ENCODE measurements at places on chromosomes 13 and 19.
A peak's percentile ranks its signal among the peaks of the same experiment; 100 is the strongest.

DNA sequence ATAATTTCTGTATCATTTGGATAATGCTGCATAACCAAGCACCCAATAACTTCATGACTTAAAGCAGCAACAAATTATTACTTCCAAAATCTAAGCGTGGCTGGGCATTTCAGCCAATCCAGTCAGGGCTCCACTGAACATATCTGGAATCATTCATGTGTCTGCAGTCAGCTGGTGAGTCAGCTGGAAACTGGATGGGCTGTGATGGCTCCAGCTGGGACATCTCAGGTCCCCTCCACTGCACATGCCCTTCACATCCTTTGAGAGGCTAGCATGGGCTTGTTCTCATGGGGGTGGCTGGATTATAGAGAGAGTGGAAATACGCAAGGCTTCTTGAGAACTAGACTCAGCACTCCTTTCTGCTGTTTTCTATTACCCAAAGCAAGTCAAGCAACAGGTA, 961.9 kb downstream of the DIAPH3 start:
- DNase-seq = no peak

DNA sequence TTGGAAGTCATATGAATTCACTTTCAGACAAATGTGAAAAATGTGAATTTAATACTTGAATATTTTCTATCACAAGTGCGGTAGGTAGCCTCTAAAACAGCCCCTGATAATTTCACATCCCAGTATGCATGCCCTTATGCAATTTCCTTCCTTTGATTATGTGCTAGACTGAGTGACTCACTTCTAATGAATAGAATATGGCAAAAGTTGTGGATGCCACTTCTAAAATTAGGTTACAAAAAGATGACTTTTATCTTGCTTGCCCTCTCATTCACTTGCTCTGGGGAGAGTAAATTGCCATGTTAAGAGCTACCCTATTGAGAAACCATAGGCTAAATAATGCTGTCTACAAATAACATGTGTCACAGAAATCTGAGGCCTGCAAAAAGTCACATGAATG, 402.5 kb upstream of the PCDH9 start:
- no peak for DNase-seq

GRCh38 chr13:93709506-93710244, 483.1 kb downstream of the GPC6 start:
- no peak for DNase-seq

DNA sequence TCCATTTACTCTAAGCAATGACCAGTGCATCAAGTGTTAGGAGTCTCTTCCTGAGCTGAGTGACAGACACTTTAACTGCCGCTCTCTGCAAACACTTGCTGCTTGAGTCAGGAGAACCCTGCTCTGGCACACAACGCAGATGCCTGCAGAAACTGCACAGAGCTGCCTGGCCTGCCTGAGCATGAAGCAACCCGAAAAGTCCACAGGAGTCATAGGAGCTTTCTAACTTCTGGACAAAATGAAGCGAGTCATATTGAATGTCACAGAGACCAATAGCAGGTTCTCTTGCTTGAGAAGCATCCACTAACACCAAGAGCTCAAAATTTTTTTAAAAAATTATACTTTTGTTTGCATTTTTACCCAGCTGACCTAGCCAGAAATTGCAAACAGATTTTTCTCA, 232.4 kb downstream of the LHFPL6 start:
- DNase-seq = no peak

GRCh38 chr19:17419621-17420474, at the start of gene MVB12A:
Gene MVB12A, plus strand, starts transcription at chr19:17420047. Its CDS starts 89 bp downstream, at chr19:17420136.
- peak; percentile 99 for DNase-seq

GRCh38 chr19:29858000-29858596, 46.3 kb downstream of the CCNE1 start:
- no peak for DNase-seq

GRCh38 chr13:48221686-48222187, 11.3 kb upstream of the ITM2B start:
- DNase-seq = no peak

- no peak for DNase-seq
These were observed 176.4 kb upstream of the TRPC4 start for GRCh38 chr13:38046049-38046376.

DNA sequence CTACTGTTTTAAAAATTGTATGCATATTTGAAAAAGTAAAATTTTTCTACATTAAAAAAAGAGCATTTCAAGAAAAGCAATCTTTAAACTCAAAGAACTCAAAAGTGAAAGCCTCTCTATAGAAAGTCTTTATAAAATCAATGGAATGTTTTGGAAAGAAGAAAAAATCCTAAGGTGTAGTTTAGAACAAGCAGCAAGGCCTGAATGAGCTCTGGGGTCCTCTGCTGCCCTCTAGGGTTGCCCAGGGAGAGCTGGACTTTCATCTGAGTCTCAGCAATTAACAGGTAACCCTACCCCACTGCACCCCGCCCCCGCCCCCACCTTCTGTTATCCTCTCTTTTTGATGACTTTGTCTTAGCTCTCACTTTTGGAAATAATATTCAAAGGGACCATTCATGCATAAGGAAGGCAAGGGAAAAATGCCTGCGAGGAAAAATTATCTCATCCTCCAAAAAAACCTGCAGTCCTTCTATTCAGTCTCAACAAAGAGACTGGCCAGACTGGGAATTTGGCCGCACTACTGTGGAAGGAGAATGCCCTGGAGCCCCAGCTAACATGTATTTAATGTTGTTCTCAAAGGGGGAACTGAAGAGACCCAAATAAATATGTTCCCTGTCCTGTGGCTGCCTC, 24.1 kb downstream of the SLC25A30 start:
- no peak for DNase-seq

DNA sequence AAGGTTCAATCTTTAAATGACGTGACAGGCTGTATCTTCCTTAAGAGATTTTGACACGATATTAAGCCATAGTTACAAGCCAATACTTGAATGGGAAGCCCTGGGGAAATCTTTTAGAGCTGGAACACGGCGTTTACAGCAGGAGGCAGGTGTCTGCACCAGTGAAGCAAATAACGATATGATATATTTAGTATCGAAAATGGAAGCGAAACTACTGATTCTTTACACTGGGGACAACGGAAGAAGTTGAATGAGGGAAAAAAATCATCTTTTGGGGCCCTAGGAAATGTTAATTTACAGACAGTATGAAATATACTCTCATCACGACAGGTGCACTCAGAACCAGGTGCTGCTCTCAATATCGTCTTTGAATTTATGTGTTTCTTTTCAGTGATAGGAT, 793.9 kb upstream of the PCDH20 start:
- no peak for DNase-seq

DNA sequence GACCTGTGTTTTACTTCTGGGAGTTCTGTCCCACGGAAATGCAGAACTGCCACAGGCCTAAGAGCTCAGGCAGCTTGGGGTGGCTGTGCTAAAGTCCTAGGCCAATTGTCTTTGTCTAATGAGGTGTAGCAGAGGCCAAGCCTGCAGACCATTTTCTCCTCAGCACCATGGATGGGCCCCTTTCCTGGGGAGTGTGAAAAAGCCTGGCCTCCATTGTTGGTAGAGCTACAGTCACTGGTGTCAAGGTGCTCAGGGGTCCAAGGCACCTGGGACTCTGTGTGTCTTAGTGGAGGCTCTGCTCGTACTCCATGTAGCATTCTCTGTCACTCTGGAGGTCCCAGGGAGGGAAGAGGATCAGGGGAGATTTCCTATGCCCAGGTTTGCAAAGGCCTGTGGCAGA, 329.6 kb downstream of the SLITRK5 start:
- DNase-seq = no peak

DNA sequence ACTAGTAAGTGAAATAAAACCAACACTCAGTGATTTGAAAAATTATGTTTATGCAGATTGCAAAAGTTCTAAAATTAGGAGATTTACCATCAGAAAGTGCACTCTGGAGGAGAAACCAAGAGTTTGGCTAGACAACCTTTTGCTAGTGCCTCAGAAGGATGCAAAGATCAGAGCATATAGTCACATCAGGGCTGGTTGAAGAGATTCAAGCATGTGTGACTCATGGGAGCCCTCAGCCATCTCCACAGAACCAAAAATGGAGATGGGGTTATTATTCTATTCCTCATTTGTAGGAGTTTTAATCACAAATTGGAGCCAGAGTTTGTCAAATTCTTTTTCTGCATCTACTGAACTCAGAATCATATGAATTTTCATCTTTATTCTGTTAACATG, 32.9 kb upstream of the OXGR1 start:
- no peak for DNase-seq

- DNase-seq = no peak
These were observed 2.8 kb downstream of the RASA3 start for GRCh38 chr13:114129649-114130062.

DNA sequence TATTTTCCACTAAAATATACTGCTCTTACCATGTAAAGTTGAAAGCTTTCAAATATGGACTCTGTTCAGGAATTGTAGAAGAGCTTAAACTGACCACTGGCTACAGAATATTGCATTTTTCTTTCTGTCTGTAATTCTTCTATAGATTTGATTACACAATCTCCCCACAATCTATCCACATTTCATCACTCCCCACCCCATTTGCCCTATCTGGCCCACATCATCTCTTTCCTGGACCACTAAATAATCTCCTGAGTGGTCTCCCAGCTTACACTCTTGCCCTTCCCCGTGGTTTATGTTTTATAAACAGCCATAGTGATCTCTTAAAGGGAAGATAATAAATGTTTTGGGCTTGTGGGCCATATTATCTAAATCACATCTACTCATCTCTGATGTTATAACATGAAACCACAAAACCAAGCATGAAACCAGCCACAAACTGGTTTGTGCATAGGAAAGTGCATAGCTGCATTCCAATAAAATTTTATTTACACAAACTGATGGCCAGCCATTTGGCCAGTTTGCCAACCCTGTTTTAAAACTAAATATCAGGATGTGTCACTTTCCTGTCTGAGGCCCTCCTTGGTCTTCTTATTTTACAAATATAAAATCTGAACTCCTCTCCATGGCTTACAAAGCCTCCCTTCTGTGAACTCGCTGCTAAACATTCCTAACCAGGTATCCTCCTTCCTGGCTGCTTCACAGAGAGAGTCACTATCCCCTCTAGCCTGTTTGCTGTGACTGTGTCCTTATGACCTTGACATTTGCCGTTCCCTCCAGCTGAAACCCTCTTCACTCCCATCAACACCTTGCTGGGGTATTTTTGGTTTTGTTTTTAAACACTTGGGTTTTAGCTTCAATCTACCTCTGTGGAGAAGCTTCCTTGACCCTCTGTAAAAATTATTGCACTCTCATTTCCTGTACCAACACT, 500.9 kb downstream of the GPC6 start:
- no peak for DNase-seq

DNA sequence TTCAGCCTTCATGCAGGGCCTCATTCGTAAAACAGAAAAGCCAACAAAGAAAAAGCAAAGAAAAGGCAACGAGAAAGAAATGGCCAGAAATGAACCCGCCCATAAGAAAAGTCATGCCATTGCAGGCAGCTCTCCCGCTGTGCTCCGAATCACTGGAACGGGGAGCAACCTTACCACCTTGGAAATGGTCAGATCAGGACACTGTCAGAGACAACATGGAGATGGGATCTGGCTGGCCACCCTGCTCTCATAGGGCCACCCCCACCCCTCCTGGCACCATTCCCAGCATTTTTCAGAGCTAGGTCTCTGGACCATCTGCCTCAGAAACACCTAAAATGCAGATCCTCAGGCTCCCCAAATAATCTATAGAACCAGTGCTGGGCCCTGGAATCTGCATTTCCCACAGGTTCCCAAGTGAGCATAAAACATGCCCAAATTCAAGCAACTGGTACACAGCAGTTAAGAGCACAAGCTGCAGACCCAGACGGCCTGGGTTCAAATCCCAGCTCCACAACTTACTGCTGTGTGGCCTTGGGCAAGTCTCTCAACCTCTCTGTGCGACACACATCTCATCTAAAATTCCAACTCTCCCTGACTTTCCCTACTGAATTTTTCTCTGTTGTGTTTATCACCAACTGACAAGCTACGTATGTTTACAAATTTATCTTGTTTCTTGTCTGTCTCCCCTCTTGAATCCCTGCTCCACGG, 151.6 kb downstream of the IER2 start:
- no peak for DNase-seq

DNA sequence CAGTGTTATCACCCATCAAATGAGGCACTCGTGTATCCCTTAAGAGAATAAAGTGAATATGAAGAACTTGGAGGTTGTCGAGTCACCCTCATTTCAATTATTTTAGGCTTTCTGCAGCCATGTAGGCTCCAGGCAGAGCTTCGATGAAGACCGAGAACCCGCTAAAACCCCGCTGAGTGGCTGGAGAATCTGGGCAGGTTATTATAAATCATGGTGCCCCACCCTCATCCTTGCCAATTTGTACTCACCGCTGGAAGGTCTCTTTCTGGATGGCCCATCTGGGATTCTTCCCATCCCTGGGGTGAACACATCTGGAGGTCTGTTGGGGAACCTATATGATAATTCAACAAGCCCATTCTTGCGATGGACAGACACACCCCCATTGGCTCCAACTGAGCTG, 190.8 kb downstream of the ZNF536 start:
- DNase-seq = no peak

DNA sequence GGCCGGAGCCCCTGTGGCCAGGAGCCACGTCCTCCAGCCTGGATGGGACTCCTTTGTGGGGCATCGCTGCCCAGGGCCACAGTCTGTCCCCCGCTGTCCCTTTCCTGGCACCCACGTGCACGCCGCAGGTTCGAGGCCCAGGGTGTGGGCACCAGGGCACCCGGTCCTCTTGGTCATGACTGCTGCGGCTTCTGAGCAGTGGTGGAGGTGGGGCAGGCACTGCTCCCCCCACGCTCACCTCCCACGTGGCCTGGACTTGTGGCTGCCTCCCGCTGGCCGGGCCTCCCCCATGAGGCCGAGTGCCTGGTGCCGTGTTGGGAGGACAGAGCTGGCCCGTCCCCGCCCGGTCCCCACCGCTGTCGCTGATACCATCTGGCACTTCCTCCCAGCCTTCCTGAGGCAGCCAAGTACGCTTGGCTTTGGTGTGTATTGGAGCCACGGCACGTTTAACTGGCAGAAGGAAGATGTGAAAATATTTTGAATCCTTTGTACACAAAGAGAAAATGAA, 12.8 kb downstream of the SPPL2B start:
- DNase-seq = no peak

- DNase-seq = no peak
These were observed 168.4 kb upstream of the CSNK1A1L start for GRCh38 chr13:37273836-37274235.

GRCh38 chr19:48490981-48491792, 20.4 kb downstream of the LMTK3 start:
- DNase-seq = no peak

- peak; percentile 96 for DNase-seq
These were observed 48.5 kb downstream of the WDFY2 start for GRCh38 chr13:51632591-51633362.

DNA sequence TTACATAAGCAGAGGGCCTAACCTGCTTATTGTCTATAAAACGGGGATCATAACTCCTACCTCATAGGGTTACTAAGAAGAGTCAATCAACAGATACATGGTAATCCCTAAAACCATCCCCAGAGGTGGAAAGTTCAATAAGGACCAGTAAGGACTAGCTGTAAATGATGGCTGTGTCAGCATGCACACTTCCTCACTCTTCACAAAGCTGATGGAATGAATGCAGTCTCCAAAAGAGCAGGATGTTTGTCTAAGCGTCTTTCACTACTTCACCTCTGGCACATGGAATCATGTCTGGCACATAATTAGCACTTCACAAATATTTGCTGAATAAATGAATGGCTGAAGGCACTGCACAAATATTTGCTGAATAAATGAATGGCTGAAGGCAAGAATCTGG, 134.2 kb downstream of the MIPEP start:
- no peak for DNase-seq

All from putamen (tissue), 1 donor.